ENCODE measurements at places on chromosomes 16 and 17.

- no peak for DNase-seq
Observed at GRCh38 chr17:20026960-20027359, 17.8 kb downstream of the SPECC1 start.

GRCh38 chr17:30594223-30594952 lies 117.2 kb downstream of the GOSR1 start:
- no peak for DNase-seq

- DNase-seq, result no peak
Observed at GRCh38 chr16:49931916-49932315, 76.0 kb upstream of the ZNF423 start.

DNA sequence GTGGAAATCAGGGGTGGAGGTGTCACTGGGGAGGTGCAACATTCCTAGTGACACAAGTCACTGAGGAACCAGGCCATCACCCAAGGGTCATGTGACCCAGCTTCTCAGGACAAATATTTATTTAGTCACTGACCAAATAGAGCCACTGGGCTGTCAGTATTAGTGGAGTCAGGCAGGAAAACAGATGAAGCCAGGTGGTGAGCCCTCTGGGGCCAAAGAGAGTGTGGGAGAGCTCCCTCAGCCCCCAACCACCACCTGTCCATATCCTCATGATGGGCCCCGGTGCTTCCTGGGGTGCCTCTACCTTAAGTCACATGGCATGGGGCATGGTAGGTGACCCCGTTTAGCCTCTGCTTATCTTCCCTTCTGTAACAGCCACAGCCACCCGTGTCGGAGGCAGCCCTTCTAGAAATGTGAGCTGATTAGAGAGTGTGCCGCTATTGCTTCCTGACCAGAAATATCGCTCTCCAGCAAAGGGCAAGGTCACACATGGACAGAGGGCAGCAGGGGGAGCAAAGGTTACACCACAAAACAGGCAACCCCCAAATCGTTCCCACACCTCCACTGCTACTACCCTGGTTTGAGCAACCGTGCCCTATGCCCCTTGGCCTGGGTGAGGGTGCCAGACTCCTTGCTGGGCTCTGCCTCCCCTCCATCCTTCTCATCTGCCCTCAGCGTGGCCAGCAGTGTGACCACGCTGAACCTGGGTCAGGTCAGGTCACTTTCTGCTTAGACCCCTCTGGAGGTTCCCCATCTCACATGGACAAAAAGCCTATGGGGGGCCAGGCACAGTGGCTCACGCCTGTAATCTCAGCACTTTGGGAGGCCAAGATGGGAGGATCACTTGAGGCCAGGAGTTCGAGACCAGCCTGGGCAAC lies 8.6 kb upstream of the AKTIP start:
- DNase-seq, result no peak

DNA sequence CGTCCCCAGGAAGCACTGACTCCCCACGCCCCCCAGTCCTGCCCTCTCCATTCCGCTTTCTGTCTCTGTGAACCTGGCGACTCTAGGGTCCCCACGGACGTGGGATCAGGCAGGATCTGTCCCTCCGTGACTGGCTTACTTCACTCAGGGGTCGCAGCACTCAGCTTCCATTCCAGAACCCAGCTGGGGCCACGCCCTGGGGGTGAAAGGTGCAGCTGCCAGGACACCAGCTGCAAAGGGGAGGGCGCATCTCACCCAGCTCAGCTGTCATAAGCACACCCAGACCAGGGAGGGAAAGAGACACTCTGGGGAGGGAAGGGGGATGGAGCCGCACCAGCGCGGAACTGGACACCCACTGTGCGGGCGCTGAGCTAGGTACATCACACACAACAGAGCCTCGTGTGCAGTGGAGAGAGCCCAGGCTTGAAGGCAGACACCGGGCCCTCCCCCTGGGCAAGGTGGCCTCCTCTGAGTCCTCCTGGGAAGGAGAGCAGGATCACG lies 18.5 kb upstream of the HEXD start:
- no peak for DNase-seq

GRCh38 chr17:32831627-32832243 lies 45.2 kb downstream of the MYO1D start:
- no peak for DNase-seq

DNA sequence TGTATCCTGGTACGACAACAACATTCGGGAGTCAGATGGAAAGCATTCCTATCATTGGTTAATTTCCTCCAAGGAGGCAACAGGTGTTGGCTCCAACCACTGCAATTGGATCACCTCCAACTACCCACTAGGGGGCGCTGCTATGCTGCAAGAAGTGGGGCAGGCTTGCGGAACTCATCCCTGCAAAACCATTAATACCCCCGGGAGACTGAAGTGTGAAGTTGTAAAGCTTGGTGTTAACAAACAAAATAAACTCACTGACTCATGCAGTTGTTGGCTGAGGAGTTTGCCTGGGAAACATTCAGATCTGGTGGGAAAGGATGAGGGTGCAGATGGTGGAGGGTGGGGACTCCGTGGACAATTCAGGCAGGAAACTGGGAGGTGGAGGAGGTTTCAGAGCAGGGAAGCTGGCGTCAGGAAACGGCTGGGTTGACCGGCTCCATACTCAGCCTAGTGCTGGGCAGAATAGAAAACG lies 84.9 kb downstream of the HS3ST2 start:
- DNase-seq, result peak; percentile 72

DNA sequence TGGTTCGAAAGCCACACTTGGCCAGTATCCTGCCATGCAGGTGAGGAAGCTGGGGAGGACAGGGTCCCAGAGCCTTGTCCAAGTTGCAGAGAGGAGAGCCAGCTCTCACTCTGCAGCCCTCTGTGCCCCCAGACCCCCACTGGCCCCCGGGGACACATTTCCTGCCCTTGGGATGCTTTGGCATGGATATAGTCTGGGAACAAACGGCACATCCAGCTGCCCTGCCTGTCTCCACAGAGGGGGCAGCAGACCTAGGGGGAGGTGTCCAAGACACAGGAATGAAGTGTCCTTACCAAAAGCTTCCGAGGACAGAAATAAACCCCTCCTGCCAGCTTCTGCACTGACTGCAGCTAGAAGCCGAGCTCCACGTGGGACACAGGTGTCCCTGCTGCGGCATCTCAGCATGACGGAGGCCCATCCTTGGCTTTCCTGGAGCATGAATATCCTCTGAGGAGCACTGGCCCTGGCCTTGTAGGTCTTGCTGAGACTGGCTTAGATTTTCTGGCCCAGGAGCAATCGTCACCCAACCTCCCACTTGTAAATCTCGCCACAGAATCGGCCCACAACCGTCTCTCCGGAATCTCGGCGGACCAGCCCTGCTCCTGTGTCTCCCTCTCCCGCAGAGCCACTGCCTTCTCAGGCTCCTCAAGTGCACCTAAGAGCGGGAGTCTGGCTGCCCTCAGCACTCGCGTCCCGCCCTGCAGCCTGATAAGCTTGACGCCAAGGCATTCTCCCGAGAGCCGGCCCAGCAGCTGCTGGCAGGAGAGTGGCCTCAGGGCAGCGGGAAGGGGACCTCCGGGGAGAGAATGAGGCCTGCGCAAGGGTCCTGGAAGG lies 1.1 kb upstream of the CAPN15 start:
- no peak for DNase-seq

GRCh38 chr17:43356999-43357398 lies 41.8 kb upstream of the ARL4D start:
- no peak for DNase-seq

GRCh38 chr17:6160232-6160555 lies 90.0 kb downstream of the WSCD1 start:
- DNase-seq, result no peak

GRCh38 chr17:4766723-4767122 lies 5.0 kb upstream of the TM4SF5 start:
- no peak for DNase-seq

DNA sequence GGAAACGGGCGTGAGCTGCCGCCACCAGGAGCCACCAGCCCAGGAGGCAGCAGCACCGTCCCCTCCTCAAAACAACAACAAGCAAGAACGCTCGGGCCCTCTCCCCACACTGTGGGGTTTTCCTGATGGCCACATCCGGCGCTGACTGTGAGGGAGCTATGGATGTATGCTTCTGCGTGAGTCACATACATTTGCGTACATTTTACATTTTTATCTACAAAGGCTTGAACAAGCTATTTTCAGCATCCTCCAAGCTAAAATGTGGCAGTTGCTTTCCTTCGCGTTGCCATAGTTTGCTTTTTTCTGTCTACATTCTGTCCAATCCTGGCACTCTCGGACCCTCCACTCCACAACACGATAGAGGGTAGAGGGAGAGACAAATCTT lies 2.0 kb upstream of the ABR start:
- no peak for DNase-seq

DNA sequence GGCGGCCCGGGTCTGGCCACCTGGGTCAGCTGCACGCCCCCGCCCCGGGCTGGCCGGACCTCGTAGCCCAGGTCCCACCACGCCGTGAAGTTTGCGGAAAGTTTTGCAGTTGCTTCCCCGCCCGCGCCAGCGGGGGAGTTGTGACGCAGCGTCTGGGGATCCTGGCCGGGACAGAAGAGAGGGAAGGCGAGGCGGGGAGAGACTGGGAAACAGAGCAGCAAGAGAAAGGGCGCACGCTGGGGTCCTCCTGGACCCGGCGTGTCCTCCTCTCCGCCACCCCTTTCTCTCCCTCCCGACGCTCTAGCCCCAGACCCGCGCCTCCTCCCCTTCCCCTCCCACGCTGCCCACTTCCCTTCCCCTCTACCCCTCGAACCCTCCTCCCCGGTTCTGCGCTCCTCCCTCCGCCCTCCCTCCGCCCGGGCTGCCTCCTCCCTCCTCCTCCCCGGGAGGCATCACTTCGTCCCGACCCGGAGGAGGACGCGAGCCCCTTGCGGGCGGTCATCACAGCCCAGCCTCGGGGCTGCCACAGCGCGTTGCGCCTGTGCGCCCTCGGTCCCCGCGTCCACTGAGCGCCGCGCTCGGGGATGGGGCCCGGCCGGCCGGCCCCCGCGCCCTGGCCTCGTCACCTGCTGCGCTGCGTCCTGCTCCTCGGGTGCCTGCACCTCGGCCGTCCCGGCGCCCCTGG lies at the start of gene MRC2:
TSS of gene MRC2 (plus strand) at position 452 of the 685 bp plus-strand sequence. CDS start at position 585, 133 bp downstream.
- DNase-seq, result peak; percentile 86

DNA sequence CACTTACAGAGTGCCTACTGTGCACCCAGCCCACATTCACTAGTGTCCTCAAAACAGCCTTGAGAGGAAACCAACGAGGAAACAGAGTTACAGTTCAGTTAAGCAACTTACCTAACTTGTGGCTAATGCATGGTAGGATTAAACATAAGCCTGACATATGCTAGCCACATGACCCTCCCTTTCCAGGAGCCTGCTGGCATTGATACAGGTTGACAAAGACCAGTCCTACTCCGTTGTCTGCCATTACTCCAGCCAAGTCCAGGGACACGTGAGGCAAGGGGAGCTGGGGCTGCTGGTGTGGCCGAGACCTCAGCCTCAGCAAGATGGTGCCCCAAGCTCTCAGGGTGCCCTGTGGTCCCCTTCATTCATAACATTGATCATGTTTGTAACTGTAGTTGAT lies 37.9 kb downstream of the SNX20 start:
- no peak for DNase-seq

DNA sequence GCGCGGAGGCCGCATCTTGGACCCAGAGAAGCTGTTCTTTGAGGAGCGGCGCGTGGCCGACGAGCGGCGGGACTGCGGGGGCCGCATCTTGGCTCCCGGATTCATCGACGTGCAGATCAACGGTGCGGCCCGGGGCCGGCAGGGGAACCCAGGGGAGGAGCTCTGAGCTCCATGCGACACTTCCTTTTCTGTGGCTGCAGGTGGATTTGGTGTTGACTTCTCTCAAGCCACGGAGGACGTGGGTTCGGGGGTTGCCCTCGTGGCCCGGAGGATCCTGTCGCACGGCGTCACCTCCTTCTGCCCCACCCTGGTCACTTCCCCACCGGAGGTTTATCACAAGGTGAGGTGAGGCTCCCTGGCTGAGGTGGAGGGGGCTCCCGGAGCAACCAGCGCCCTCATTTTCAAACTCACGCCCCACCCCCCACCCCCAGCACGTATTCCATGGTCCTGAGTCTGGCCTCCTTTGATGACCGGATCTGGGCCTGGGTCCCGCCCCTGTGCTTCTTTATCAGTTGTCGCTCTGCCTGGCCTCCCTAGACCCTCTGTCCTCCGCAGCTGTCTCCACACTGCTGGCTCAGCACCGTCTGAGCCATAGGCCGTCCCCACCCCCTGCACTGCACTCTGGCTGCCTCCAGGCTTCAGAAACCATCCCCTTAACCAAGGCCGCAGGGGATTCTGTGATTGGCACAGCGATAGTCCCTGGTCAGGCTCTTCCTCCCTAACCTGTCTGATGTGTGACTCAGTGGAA lies 787 bp downstream of the AMDHD2 start:
- peak; percentile 19 for DNase-seq

DNA sequence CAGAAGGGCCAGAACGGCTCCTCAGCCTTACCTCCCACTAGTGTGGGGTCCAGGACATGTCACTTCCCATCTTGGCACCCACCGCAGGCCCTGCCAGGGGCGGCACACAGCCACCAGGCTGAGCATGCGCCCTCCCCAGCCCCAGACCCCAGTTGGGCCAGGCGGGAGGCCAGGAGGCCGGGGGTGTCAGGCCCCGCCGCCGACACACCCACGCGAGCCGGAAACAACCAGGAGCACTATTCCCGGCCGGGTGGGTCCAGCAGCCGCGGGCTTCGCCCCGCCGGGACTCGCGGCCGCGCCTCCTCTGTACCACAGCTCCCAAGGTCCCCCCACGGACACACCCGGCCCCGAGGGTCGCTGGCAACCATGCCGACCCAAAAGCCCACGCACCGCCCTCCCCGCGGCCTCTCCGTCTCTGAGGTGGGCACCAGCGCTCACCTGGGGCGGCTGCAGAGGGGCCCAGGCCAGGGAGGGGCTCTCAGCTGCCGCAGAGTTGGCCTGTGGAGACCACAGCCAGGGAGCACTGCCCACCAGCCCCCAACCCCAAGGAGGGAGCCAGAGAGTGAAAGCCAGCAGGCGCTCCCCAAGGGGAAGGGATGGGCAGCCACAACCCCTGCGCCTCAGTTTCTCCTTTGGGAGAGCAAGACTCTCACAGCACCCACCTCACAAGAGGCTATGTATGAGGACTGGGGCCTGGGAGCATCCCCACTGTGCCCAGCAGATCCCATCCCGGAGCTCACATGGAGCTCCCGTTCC lies 18.0 kb downstream of the B9D1 start:
- peak; percentile 20 for DNase-seq

DNA sequence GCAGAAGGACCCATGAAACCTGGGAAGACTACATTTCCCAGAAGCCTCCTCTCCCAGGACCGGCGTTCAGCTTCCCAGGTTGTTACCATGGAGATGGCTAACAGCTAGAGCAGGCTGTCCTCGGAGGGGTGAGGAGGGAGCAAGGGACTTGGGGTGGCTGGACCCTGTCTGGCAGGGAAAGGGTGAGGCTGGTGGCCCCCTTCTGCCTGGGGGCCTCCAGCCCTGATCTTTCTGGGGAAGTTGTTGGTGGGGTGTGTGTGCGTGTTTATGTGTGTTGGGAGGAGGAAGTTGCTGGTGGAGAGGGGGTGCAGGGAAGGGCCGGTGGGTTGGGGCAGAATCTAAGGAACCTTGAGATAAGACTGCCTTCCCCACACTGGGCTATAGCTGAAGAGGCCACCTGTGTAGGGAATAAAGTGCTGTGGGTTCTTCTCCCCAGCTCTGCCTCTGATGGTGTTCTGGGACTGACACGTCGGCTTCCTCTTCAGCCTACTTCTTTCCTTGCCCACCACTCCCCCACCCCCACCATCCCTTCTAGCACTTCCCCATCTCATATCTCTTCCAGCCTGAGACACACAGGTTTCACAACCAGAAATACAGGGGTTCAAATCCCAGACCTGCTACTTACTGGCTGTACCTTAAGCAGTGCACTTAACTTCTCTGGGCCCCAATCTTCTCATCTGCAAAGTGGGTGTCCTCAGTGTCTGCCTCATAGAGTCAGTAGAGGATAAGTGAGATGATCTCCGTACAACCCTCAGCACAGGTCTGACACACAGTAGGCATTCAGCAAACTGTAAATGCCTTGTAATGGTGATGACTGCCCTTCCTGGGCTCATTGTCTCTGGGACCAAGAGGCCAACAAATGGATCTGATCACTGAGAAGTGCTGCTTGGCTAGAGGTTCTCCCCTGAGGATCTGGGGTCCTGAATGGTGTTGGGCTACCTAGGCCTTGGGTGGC lies at the start of gene DRC7:
TSS of gene DRC7 (plus strand) at position 82 of the 955 bp plus-strand sequence. CDS start 3,144 bp downstream, outside the sequence.
- peak; percentile 35 for DNase-seq
